ENCODE measurements at places on chromosomes 7 and 10. TPM values are rescaled to one million over a fixed set of nuclear protein-coding genes. Genes with fewer than 3 reads are reported as not detected.

FAM237B gene
- not detected for total RNA-seq

UNCX gene
- not detected for total RNA-seq

WDFY4 gene
- total RNA-seq: 18.4 TPM

ADAP1 gene
- total RNA-seq: 6.1 TPM

PTPN20 gene
- 20.9 TPM for total RNA-seq
